AG09319 (cell line): ENCODE measurements at places on chromosomes 4 and X.

- DNase-seq = no peak
Measured at GRCh38 chr4:76197031-76197743, 16.4 kb downstream of the SCARB2 start.

GRCh38 chr4:23929248-23929647, 39.4 kb upstream of the PPARGC1A start:
- DNase-seq = no peak

GRCh38 chr4:89493367-89493766, 185.8 kb upstream of the GPRIN3 start:
- DNase-seq = no peak

- no peak for DNase-seq
Measured at GRCh38 chrX:153495362-153495751, 577 bp downstream of the BGN start.

DNA sequence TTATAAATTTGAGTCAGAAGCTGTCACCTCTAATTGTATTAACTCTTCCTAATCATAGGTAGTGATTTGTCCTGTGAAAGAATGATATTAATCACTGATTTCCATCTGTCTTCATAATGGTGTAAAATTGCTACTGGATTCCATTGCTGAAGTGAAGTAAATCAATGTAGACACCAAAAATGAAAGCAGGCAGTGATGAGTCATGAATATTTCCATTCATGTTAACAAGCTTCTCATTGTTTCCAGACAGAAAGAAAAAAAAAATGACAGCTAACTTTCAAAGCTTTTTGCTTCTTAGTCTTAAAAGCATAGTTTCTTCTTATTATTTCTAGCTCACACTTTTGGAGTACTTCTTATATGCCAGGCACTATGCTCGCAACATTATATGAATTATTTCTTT, 21.5 kb downstream of the FAM114A1 start:
- no peak for DNase-seq

- no peak for DNase-seq
Measured at GRCh38 chr4:47597696-47598095, 112.6 kb downstream of the ATP10D start.

DNA sequence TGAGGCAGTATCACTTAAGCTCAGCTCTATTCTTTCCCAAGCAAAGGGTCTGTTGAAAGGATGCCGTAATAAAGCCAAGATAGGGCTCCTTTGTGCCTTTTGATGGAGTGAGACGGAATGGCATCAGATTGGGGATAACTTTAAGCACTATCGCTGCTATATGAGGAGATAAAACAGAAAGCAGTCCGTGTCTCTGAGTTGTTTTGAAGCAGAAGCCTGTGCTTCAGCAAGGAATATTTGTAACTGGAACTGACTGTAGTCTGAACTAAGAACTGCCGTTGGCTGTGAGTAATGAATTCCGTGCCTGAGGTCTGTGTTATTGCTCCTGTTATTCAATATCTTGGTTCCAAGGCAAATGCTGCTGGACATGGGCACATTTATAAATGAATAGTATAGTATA, 297.4 kb downstream of the ANKRD50 start:
- DNase-seq = no peak

GRCh38 chrX:6134255-6134654, 94.4 kb downstream of the NLGN4X start:
- no peak for DNase-seq

GRCh38 chr4:119261986-119262385, 49.5 kb downstream of the USP53 start:
- no peak for DNase-seq

DNA sequence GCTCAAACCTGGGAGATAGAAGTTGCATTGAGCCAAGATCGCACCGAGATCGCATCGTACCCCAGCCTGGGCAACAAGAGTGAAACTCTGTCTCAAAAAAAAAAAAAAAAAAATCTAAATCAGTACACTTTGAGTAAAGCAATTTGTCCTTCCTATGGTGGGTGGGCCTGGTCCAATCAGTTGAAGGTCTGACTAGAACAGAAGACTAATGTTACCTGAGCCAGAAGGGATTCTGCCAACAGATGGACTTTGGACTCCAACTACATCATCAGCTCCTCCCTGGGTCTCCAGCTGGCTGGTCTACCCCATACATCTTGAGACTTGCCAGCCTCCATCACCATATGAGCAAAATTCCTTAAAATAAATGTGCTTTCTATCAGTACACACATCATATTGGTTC, 155.2 kb downstream of the DHRSX start:
- DNase-seq = no peak

GRCh38 chr4:121943941-121944340, 7.9 kb downstream of the TRPC3 start:
- no peak for DNase-seq

GRCh38 chr4:1290165-1290977, 680 bp downstream of the MAEA start:
- DNase-seq = no peak

GRCh38 chr4:48069026-48069425, 52.5 kb downstream of the NIPAL1 start:
- no peak for DNase-seq

- no peak for DNase-seq
Measured at GRCh38 chrX:69131886-69132285, 33.4 kb downstream of the PJA1 start.

GRCh38 chr4:102751941-102752340, 8.8 kb downstream of the MANBA start:
- DNase-seq = no peak

GRCh38 chr4:112196461-112196860, 35.1 kb upstream of the AP1AR start:
- DNase-seq = no peak

GRCh38 chrX:75156531-75156945, 455 bp upstream of the ABCB7 start:
- no peak for DNase-seq

GRCh38 chr4:70589785-70590184, 2.3 kb upstream of the AMBN start:
- DNase-seq = no peak

GRCh38 chr4:110109455-110109854, 89.0 kb downstream of the ELOVL6 start:
- DNase-seq = no peak

DNA sequence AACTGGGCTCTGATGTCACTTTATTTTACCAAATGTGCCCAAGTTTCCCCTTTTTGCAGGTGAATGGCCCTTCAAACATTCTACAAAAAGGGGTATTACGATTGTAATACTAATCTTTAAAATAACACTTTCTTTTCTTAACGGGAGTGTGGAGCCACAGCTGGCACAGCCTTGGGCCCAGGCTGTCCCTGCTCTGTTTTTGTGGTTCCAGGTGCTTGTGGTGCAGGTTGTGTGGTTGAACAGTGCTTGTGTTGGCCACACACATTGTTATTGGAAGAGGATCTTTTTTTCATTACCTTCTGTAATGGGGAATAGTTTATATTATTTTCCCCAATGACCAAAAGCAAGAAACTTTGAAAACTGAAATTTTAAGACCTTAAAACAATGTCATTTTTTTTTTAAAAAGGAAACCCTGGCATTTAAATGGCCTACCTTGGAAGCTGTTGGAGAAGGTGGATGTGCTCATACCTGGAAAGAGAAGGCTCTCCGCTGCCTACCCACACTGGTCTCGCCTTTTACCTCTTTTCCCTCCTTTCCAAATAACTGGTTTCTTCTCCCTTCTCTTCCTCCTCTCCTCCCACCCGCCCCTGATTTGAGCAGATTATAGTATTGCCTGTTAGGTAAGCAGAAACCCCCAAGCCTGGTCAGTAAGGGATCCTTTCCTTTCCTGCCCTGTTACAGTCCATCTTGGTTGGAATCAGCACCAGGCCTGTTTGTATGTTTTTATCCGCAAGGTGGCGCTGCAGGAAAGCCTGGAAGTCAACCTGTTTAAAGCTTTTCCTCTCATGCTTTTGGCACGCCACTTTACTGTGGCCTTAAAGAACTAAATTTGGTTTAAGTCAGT, 28.6 kb downstream of the HADH start:
- DNase-seq = peak; percentile 44

GRCh38 chrX:128992107-128992971, 531.0 kb downstream of the SMARCA1 start:
- no peak for DNase-seq

- no peak for DNase-seq
Measured at GRCh38 chr4:119005928-119006460, 117.3 kb downstream of the SYNPO2 start.

GRCh38 chr4:48649505-48649904, 130.6 kb downstream of the FRYL start:
- no peak for DNase-seq

DNA sequence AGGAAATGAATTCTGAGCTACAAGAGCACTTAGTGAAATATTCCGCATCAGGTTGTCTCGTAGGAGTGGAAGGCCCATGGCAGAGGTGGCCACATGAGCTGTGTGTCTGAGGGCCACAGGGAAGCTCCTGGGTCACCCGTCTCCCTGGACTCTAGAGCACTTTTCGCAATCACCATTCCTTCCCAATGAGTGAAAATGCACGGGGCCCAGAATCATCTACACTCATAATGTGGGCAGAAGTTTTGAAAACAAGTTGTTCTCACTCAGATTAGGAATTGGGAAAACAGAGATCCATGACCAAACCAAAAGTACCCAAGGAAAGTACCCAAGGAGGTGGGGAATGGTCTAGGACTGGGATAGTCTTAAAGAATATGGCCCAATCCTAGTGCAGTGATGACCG, 94.4 kb downstream of the SCD5 start:
- DNase-seq = no peak

- no peak for DNase-seq
Measured at GRCh38 chrX:153226344-153227185, 47.5 kb downstream of the MAGEA1 start.

GRCh38 chr4:15682242-15683142, 865 bp downstream of the FAM200B start:
- no peak for DNase-seq

GRCh38 chr4:178599521-178599920, 1157.3 kb upstream of the AGA start:
- no peak for DNase-seq

GRCh38 chrX:84188320-84188834, 378 bp upstream of the RPS6KA6 start:
- DNase-seq = peak; percentile 25

- no peak for DNase-seq
Measured at GRCh38 chr4:117096462-117096861, 11.1 kb upstream of the TRAM1L1 start.

- DNase-seq = no peak
Measured at GRCh38 chrX:152899874-152900719, 2.2 kb downstream of the ZNF185 start.

GRCh38 chrX:107710617-107711391, 64.8 kb downstream of the TSC22D3 start:
- DNase-seq = peak; percentile 66

GRCh38 chr4:43251841-43252240, 359.3 kb downstream of the GRXCR1 start:
- no peak for DNase-seq

- DNase-seq = no peak
Measured at GRCh38 chrX:147522981-147523380, 388.7 kb upstream of the FMR1 start.

- DNase-seq = no peak
Measured at GRCh38 chrX:134718966-134719317, 60.7 kb upstream of the PLAC1 start.

GRCh38 chrX:143635915-143636314, at the start of gene SLITRK4:
SLITRK4 (minus strand) TSS chrX:143636101; CDS start chrX:143631108, 4,993 bp downstream.
- DNase-seq = no peak

GRCh38 chr4:1285151-1285789, 4.4 kb upstream of the MAEA start:
- DNase-seq = no peak

DNA sequence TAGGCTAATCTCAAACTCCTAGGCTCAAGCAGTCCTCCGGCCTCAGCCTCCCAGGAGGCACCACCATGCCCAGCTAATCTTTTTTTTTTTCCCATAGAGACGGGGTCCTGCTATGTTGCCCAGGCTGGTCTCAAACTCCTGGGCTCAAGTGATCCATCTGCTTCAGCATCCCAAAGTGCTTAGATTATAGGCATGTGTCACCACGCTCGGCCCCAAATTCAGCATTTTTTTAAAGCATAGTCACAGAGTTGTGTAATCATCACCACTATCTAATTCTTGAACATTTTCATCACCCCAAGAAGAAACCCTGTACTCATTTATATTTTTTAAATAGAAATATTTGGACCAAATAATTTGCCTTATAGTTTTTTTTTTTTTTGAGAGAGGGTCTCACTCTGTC, 10.3 kb downstream of the CENPI start:
- DNase-seq = no peak

DNA sequence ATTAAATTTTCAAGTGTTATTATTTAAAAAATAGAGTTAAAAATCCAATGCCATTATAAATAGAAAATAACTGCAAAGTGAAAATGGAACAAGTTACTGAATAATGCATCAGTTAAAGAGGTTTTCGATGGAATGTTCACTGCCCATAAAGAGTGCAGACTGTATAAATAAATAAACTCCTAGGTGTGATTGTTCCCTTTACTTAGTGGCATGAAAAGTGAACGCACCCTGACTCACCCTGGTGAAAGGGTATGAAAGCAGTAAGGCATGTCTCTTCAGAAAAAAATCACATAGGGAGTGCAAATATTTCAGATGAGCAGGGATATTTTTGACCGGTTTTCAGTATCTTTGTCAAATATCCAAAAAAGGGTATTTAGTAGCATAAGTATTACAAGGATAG, 387.8 kb downstream of the DCAF12L2 start:
- DNase-seq = no peak

GRCh38 chr4:99612281-99612680, 37.7 kb downstream of the MTTP start:
- no peak for DNase-seq

- DNase-seq = no peak
Measured at GRCh38 chrX:122857734-122858133, 326.3 kb upstream of the GRIA3 start.

GRCh38 chr4:124143632-124144031, 568.9 kb downstream of the ANKRD50 start:
- no peak for DNase-seq

GRCh38 chr4:70927502-70928137, 25.5 kb downstream of the MOB1B start:
- no peak for DNase-seq

- no peak for DNase-seq
Measured at GRCh38 chr4:73675623-73676022, 55.4 kb upstream of the RASSF6 start.

DNA sequence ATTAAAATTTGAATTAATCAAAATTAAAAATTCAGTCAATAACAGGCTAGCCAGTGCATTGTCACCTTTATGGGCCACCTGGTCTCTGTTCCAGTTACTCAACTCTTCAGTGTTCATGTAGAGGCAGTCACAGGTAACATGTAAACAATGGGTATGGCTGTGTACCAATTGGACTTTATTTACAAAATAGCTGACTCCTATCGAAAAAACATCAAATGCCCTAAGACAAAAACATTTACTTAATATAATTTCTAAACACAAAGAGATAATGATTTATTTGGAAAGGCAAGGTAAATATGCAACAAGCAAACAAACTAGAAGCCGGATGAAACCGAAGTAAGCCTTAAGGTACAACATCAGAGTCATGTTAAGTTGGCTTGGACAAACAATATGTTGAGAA, 8.8 kb downstream of the TMEM150C start:
- no peak for DNase-seq

GRCh38 chr4:81405900-81406401, 65.8 kb downstream of the RASGEF1B start:
- DNase-seq = peak; percentile 40

- DNase-seq = no peak
Measured at GRCh38 chr4:103787057-103787456, 67.3 kb upstream of the TACR3 start.

GRCh38 chrX:107935664-107936433, 46.3 kb downstream of the TEX13B start:
- DNase-seq = no peak
